GM18507 (cell line): ENCODE measurements at places on chromosomes 4 and X.

DNA sequence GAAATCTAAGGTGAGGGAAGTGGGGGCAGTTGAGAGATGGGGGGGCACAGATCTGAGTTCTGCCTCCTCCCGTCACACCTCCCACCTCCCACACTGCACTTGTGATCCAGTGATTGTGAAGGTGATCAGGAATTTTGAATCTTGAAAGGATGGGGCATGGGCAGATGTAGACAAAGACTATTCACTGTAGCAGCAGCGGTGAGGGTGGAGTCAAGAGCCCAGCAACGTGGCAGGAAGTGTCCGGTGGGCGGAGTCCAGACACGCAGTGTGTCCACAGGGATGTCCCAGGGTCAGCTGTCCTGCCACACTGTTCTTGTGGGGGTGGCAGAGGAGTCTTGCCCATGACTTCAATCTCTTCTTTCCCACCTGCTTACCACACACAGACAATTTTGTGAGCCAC lies 330.5 kb upstream of the GALNT7 start:
- no peak for DNase-seq

DNA sequence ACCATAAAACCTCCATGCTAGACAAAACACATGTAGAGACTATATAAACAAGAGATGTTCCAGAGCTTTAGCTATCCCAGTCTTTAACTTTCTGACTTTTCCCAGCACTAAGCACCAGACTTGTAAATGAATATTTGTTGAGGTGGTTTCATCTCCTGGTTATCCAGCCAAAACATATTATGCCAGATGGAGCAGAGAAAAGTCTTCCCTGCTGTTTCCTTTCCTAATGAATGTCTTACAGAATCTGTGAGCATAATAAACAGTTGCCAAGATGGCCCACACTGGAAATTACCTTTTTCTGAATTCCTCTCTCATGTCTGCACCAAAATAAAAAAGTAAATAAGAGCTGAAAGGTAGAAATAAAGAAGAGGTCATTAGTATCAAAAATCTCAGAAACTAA lies 159.2 kb downstream of the TECRL start:
- no peak for DNase-seq

DNA sequence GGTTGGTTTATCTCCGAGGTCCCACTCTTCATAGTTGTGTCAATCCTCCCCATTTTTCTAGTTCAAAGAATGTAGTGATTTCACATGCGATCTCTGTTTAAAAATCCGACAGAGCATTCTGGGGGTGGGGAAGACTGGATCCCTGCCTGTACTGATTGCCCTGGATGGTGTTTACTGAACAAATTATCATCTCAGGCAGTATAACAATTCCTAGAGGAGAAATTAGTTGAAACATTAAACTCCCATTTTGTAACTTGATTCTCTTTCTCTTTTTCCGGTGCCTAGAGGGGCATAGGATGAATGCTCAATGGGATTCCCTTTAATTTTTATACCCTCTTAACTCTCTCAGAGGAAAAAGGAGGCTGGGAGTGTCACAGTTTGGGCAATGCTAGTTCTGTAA lies 10.0 kb upstream of the CWH43 start:
- no peak for DNase-seq

DNA sequence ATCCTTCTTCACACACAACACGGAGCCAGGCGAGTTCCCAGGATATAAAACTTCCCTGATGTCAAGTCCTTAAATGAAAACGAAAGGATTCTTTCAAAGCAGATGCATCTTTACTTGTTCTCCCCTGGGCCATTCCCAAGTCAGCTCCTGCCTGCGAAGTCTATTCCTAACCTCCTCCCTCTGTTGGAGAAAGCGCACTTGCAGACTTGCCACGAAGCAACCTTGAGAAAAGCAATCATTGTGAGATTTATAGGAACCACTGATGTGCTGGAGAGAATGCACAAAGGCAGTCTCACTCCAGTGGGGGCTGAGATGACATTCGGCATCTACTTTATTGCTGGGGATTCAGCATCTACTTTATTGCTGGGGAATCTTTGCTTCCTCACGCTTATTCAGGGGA lies 155.7 kb downstream of the NSUN7 start:
- no peak for DNase-seq

GRCh38 chr4:796206-796605 lies 29.7 kb downstream of the CPLX1 start:
- no peak for DNase-seq

GRCh38 chr4:14926368-14926767 lies 75.9 kb upstream of the CPEB2 start:
- no peak for DNase-seq

DNA sequence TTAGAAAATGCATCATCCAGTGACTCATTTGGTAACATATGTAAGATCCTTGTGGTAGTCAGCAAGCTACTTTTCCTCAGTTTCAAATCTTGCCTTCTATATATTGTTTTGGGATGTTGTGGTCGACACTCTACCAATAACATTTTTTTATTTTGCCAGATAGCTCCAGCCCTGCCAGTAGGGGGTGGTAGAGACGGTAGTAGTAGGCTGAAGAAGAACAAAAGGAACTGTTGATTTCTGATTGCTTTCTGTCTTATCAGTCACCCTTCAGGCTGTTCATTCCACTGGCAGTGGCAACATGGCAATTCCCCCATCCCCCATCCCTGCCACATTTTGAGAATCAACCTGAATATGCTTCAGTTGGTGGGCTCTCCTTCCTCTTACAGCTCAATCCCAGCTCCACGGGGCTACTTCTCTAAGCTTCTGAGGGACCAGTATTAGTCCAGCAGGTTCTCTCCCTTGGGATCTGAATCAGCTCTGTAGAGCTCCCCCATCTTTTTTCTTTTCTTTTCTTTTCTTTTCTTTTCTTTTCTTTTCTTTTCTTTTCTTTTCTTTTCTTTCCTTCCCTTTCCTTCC lies 171.5 kb upstream of the VEGFC start:
- DNase-seq = no peak

DNA sequence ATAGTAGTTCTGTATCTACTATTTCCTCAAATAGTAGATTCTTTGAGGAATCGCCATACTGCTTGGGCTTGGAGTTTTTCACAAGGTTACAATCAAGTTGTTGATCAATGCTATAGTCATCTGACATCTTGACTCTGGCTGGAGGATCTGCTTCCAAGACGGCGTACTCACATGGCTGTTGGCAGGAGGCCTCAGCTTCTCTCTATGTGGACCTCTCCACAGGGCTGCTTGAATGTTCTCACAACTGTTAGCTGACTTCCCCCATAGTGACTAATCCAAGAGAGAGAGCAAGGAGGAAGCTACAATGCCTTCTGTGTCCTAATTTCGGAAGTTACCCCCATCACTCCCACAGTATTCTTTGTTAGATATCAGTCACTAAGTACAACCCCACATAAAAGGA lies 10.3 kb downstream of the EGFL6 start:
- no peak for DNase-seq

GRCh38 chr4:6720202-6720699 lies 4.3 kb downstream of the BLOC1S4 start:
- peak; percentile 74 for DNase-seq

DNA sequence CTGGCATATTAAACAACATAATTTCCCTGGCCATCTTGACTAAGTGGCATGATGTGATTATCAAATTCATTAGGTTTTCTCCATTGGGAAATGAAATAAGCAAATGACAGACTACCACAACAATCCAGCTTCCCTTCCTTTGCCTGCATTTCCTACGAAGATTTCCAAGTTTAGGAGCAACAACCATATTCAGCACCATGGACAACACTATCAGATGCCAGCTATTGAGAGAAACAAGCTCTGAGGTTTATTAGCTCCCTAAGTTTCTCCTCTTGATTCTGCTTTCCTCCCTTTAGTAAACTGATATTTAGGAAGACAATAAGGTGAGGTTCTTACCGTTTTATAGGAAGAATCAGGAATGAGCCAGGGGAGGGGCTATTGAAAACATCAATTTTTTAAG lies 36.2 kb downstream of the DCX start:
- DNase-seq = no peak
